ENCODE measurements at places on chromosomes 7 and 10.

DNA sequence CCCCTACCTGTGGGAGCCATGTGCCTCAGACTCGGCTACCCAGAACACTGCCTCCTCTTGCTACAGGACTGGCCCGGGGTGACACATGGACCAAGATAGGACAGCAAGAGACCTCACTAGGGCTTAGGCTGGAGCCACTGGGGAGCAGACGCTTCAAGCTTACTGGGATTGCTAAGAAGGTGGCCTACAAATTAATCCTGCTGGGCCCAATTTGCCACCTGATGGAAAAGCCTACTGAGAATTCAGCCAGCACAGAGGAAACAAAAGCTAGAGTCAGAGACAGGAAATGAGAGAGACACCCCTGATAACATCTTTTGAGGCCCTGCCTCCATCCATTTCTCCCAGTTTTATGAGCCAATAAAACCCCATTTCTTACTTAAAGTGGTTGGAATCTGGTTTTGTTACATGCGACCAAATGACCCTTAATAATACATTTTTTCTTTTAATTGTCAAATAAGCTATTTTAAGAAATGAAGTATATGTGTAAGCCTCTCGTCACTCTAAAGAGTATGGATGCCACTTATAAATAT, 282.1 kb downstream of the CXCL12 start:
- no peak for DNase-seq

DNA sequence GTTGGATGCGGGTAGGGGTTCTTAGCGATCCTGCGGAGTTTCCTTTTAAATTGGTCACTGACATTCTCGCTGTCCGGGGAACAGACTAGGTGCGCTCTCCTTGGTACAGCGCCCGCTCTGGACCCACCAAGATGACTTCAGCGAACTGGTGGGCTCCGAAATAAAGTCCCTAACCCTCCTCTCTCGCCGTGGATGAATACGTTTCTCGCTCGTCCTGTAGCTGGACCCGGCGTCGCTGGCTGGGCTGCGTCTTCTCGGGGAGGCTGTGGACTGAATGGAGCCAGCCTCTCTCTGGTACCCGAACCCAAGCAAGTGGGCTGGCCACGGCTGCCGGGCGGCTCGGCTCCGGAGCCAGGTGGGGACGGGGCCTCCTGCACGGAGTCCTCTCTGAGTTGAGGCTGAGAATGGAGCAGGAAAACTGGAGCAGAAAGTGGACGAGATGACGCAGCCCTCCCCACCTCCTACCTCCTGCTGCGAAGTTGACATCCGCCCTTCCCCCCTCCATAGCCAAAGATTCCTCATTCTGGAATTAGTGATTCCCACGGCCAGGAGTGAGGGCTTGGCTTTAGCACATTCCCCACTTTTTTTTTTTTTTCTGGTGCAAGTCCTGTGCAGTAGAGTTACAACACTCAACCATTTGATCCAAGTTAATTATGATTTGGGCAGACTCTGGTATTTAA, 1.5 kb downstream of the UNC5B start:
- DNase-seq, result no peak

- DNase-seq, result no peak
Measured at GRCh38 chr7:128959296-128959695, 21.6 kb downstream of the IRF5 start.

GRCh38 chr10:72328829-72329204, 25.9 kb downstream of the DNAJB12 start:
- no peak for DNase-seq

DNA sequence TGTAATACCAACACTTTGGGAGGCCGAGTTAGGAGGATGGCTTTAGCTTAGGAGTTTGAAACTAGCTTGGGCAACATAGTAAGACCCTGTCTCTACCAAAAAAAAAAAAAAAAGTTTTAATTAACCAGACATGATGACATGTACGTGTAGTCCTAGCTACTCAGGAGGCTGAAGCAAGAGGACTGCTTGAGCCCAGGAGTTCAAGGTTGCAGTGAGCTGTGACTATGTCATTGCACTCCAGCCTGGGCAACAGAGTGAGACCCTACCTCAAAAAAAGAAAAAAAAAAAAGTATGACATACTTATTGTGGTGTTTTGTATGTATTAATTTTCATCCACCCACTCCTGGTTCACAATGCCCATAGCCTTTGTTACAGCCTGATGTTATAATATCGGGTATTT, 69.7 kb downstream of the GSAP start:
- DNase-seq, result no peak

- no peak for DNase-seq
Measured at GRCh38 chr10:69662901-69663300, 32.9 kb downstream of the FAM241B start.

DNA sequence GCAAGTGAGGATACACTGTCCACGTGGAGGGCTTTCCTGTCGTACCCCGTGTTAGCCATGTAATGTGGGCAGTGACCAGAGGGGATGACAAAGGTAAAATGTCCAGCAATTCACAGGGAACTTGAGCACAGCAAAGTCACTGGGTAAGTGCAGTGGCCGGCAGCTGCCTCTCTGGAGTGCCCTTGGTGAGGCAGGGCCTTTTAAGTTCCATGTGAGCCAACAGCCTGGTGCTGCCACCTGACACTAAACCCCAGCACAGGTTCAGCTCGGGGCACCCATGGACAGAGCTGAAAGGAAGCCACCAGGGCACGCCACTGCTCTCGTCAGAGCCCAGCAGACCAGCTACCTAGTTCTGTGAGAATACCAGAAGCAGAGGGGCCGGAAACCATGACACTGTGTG, 168.3 kb downstream of the PRKAG2 start:
- no peak for DNase-seq

DNA sequence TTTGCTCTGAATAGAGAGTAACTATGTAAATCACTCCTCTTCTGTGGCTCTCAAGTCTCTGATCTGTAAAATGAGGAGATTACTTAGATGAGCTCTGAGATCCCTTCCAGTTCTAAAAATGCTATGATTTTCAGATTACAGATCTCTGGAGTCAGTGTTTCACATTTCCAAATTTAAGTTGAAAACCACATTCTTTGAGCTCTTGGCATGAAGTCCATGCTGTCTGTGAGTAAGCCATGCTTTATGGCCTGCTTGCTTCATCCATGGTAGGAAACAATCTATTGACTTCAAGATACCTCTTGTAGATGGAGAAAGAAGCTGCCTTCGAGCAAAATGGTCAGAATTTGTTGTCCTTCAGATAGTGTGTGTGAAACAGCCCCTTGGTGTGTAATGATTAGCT, 64.9 kb downstream of the CELF2 start:
- no peak for DNase-seq

- no peak for DNase-seq
Measured at GRCh38 chr7:31758755-31759154, 71.7 kb downstream of the PPP1R17 start.

- no peak for DNase-seq
Measured at GRCh38 chr7:25664593-25664992, 436.3 kb upstream of the NPVF start.

DNA sequence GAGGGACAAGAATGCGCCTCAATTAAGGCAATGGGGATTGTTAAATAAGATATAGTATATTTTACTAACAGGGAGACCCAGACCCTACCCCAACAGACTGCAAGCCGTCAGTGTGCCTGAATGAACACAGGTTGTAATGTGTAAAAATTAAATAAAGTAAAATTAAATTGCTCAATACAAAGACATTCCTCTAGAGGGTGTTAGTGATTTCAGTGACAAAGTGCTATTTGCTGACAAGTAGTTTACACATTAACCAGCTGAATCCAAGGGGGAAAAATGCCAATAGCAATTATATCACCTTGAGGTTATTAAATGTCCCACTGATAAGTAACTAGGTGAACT, 110.5 kb downstream of the EBF3 start:
- peak; percentile 35 for DNase-seq

GRCh38 chr7:112708236-112708635, 82.0 kb downstream of the TMEM168 start:
- DNase-seq, result no peak

DNA sequence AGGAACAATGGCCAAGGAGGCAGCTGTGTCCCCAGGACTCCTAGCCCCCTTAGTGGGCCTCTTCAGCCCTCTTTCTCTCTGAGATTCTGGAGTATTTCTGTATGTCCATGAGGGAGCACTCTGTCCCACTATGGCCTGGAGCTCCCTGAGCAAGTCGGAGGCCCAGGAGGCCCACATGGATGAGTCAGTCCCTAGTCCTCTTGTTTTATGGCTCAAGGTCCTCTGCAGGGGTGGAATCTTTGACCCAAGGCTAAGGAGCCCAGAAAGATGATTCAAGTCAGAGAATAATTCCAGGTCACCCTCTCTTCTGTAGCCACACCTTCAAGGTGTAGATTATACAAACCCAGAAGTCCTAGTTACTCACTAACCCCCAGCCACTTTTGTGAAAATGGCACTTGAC, 125.6 kb downstream of the PLXNA4 start:
- DNase-seq, result no peak

- no peak for DNase-seq
Measured at GRCh38 chr10:115974816-115975430, 298.1 kb downstream of the GFRA1 start.

GRCh38 chr10:129945941-129946760, 17.9 kb downstream of the EBF3 start:
- DNase-seq, result no peak

DNA sequence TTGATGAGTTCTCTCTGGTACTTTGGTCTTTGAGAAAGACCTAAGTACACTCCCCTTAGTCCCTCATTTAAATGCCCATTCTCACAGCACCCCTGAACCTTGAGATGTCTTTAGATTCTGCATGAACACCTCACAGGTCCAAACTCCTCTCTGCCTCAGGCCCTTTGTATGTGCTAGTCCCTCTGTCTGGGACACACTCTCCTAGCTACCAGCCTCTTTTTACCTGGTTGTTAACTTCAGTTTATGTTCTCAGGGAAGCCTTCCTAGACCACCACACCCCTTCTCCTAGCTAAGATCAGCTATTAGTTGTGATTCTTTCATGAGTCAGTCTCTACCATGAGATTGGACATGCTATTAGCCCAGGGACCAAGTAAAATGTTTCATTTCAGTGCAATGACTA, 86.4 kb downstream of the PLCE1 start:
- DNase-seq, result no peak

DNA sequence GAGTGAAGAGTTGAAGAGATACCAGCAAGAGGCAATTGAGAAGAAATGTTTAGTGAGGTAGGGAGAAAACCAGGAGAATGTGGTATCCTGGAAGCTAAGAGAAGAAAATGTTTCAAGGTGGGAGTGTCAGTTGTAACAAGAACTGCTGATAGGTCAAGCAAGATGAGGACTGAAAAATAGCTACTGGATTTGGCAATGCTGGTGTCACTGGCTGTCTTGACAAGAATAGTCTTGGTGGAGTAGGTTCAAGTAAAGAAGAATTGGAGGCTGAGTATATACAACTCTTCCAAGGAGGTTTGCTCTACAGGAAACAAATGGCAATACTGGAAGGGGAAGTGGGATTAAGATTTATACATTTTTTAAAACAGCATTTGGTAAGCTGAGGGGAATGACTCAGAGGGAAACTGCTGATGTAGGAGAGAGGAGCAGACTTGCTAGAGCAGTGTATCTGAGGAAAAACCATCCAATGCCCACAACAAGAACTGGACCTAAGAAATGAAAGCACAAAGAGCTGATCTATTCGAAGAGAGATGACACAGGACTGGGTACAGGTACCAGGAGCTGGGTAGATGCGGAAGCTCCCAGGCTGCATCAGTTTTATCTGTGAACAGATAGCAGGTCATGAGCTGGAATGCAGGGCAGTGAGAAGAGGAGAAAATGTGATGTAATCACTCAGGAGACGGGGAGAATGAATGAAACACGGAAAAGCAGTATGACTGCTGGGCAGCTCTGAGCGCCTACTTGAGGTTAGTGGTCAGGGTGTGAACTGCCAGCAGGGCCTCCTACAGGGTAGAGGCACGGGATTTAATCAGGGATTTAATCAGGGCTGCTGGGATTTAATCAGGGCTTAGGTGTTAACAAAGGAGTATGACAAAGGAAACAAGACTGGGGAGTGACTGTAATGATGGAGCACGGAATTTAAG, 34.5 kb downstream of the FAM25A start:
- peak; percentile 98 for DNase-seq

- DNase-seq, result no peak
Measured at GRCh38 chr10:46317889-46318288, 31.1 kb downstream of the ANTXRL start.

- no peak for DNase-seq
Measured at GRCh38 chr7:90766814-90767564, 170.9 kb downstream of the CDK14 start.

DNA sequence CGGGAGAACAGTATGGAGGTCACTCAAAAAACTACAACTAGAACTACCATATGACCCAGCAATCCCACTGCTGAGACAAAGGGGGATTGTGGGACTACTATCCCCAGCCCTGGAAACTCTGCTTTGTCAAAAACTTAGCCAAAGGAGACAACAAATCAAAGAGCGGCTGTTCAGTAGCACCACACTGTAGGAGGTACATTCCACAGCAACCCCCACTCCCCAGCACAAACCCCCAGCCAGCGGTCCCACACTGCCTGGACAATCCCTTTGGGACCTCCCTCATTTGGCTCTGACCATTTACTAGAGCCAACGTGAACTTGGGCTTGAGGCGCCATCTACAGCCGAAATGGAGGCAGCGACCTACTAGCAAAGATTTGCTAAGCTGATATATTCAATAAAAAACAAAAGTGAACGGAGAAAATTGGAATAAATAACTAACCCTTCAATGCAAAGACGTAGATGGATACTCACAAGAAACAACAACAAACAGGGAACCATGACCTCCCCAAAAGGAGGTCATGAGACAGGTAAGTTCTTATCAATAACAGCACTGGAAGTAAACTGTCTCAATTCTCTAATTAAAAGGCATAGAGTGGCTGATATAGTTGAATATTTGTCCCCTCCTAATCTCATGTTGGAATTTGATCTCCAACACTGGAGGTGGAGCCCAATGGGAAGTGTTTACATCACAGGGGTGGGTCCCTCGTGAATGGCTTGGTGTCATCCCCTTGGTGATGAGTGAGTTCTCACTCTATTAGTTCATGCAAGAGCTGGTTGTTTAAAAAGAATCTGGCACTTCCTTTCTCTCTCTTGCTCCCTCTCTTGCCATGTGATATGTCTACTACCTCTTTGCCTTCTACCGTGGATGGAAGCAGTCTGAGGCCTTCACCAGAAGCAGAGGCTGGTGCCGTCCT, 119.0 kb upstream of the KCNMA1 start:
- DNase-seq, result peak; percentile 15

- DNase-seq, result no peak
Measured at GRCh38 chr10:70917635-70918034, 29.3 kb upstream of the PCBD1 start.

- no peak for DNase-seq
Measured at GRCh38 chr10:99631496-99631895, 11.3 kb upstream of the SLC25A28 start.

GRCh38 chr7:18667466-18667865, 171.9 kb downstream of the HDAC9 start:
- no peak for DNase-seq

GRCh38 chr7:101667399-101667798, 38.3 kb upstream of the MYL10 start:
- DNase-seq, result no peak

GRCh38 chr7:158317238-158318205, 270.1 kb downstream of the PTPRN2 start:
- no peak for DNase-seq

DNA sequence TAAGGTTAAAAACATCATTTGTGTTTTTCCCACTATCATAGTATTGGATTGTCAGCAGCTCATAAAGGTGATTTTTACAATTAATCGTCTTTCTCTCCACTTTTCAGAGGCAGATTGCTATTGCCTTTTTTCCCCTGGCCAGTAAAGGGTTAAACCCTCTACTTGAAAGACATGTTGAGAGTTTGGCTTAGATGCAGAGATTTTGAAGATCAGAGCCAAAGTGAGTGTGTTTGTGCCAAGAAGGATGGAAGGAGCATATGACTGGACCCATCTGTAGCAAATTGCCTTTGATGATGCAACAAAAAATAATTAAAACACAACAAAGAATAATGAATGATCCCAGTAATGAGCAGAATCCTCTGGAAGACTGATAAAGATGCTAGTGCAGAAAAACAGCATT, 373.1 kb downstream of the MALRD1 start:
- no peak for DNase-seq
